ENCODE measurements at places on chromosomes 4 and X. TPM values are rescaled to one million over a fixed set of nuclear protein-coding genes. Genes with fewer than 3 reads are reported as not detected.
A peak's percentile ranks its signal among the peaks of the same experiment; 100 is the strongest.

DNA sequence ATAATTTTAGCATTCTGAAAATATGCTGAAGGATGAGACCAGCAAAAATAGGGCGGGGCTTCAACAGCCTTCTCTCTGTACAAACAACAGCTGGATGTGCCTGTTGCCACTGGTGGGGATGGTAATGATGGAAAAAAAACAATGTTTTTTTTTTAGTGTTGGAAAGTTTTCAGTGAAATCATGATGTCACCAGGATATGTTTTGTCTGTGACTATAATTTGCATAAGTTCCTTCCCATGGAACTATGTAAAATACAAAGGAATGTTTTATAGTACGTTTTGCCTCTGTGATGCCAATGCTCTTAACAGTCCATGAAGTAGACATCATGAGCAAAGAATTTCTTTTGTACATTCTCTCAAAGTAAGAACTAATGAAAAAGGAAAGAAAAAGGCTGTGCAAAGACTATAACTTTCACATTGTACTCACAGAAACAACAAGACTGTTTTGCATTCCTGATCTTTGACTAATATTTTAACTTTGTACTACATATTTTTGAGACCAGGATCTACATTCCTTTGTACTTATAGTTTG is 589.7 kb downstream of the SPRY1 start:
- DNase-seq = peak; percentile 20

- DNase-seq = no peak
These were observed 1348.8 kb downstream of the STIM2 start for GRCh38 chr4:28209371-28209924.

DNA sequence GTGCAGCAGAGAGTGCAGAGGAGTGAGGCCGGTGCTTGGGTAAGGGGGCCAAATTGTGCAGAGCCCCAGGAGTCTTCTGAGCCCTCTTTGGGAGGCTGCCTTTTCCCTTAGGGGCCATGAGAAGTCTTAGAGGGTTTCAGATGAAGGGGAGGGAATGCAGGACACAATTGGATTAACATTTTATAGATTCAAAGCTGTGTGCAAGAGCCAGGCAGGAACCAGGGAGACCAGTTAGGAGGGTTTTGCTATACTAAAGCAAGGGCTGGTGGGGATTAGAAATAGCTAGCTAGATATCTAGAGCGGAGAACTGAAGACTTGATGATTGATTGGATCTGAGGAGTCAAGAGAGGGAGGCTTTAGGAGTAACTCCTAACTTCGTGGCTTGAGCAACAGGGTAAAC is 49.5 kb upstream of the SETD7 start:
- DNase-seq = no peak

- DNase-seq = no peak
These were observed 11.7 kb upstream of the IL21 start for GRCh38 chr4:122632396-122633143.

DNA sequence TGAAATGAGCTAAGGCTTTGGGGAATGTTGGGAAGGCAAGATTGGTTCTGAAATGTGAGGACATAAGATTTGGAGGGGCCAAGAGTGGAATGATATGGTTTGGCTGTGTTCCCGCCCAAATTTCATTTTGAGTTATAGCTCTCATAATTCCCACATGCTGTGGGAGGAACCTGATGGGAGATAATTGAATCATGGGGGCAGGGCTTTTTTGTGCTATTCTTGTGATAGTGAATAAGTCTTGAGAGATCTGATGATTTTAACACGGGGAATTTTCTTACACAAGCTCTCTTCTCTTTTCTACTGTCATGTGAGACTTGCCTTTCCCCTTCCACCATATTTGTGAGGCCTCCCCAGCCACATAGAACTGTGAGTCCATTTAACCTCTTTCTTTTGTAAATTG is 157.6 kb upstream of the C1QTNF7 start:
- no peak for DNase-seq

DNA sequence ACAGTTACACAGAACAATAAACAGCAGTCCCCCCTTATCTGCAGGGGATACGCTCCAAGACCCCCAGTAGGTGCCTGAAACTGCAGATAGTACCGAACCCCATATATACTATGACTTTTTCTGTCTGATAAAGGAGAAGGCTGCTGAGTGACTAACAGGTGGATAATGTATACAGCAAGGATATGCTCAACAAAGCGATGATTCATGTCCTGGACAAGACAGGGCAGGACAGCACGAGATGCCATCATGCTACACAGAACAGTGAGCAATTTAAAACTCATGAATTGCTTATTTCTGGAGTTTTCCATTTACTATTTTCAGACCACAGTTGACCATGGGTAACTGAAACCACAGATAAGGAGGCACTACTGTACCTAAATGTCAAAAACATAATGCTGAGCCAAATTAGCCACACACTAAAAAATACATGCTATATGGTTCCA is 76.1 kb downstream of the MANBA start:
- DNase-seq = no peak

- DNase-seq = no peak
These were observed 39.1 kb downstream of the HAND2 start for GRCh38 chr4:173490817-173491528.

PARM1 gene
- 28.2 TPM for total RNA-seq

REPS2 gene
- 18.2 TPM for total RNA-seq
